ENCODE measurements at places on chromosomes 12 and 14.
A peak's percentile ranks its signal among the peaks of the same experiment; 100 is the strongest.

DNA sequence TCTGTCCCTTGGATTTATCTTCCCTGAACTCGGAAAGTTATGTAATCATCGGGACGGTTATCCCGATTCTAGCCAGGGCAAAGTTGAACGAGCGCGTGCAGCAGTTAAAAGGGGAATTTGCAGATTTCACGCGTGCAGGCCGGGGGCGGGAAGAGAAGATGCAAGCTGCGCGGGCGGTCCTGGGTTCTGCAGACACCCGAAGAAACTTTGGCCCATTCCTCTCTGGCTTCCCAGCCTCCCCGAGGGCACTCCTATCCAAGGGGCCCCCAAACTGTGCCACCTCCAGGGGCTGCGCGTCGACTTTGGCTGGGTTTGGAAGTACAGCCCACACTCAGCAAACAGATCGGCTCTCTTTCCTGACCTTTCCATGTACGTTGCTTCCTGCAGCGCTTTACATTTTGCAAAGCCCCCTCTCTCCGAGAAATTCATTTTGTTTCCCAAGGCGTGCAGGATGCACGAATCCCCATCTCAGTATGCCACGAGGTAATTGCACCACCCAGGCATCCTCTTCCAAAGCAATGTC is 941 bp upstream of the PPP1CC start:
- peak; percentile 19 for DNase-seq

DNA sequence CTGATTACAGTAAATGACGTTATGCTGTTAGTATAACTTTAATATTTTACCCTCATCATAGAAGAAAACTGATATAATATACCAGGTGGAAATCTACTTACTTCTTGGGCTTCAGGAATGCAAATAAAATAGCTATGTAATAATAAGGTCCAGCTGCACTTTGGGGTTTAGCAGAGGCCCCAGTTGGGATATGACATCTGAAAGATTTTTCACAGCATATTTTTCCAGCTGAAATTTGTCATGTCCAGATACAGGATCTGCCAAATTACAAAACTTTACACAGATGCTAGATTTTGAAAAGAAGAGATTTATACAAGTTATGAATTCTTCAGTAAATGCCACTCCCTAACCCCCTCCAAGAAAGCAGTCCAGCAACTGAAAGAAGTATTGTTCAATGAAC is 29.2 kb upstream of the DCN start:
- no peak for DNase-seq

GRCh38 chr14:29548948-29549370 is 378.7 kb downstream of the PRKD1 start:
- no peak for DNase-seq

GRCh38 chr12:42961395-42961794 is 371.8 kb upstream of the PRICKLE1 start:
- no peak for DNase-seq

DNA sequence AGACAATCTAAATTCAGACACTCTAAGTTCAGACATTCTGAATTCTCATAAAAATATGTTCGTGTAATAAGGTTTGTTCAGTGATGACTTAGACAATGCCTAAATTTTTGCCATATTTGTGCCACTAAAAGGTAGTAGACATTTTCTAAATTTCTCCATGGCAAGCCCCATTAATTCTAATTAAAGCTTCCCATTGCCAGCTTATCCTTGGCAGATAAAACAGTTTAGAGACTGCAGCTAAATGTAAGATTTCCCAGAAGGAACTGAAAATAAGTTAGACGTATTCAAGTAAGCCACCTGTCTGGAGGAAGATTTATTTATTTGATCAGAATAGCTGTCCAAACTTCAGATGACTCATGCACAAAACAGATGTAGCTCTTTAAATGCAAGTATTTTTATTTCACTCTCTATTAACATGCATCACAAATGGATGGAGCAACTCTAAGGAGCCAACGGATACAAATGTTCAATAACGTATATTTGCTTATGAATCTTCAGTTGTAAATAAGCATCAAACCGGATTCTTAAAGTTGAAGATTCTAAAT is 130.4 kb downstream of the SLC2A13 start:
- DNase-seq: no peak

DNA sequence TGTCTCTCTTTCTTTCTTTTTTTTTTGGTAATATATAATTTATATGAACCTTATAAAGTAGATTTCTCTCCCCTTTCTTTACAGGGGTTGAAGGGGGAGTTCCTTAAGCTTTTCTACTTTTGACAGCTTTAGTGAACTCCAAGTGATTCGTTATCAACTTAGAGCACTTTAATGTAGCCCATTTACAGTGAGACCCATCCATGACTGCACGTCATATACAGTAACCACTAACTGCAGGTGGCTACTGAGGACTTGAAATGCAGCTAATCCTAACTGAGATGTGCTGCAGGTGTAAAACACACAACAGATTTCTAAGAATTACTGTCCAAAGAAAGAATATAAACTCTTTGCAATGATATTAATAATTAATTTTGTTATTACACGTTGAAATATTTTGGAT is 582 bp downstream of the LRRIQ1 start:
- no peak for DNase-seq

- DNase-seq: no peak
Measured at GRCh38 chr14:68181519-68182326, 362.1 kb downstream of the RAD51B start.

DNA sequence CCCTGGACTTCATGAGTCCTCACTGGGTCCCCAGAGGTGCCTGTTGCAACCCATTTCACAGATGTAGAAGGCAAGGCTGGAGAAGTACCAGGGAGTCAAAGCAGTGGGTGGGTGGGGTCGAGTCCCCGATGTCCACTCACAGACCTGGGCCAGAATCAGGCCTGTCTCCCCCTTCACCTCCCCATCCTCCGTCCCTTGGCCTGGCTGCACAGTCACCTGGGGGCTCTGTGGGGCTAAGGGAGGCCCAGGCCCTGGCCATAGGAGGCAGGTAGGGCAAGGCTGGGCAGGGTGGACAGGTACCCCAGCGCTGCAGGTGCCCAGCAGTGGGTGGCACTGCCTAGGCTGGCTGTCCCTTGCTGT is 29.5 kb downstream of the RTL1 start:
- no peak for DNase-seq

- no peak for DNase-seq
Measured at GRCh38 chr14:97301931-97302559, 504.9 kb downstream of the VRK1 start.

DNA sequence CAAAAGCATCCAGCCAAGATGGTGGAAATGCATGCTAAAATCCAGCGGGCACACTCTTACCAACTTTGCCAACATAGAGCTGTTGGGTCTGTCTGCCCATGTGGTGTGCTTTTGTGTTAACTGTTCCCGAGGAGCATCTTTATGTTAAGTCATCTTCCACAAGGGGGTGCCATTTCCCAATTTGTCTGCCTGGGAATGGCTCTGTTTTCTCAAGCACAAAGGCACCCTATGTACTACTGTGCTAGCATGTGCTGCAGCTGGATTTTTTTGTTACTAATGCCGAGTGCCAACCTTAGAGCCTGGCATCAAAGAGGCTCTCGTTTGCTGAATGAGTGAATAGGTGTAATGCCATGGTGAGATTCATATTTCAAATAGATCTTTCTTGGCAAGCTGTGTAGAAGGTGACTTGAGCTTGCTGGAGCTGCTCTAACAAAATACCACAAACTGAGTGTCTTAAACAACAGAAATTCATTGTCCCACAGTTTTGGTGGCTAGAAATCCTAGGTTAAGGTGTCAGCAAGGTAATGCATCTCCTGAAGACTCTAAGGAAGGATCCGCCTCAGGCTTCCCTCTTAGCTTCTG is 74.3 kb downstream of the TRHDE start:
- peak; percentile 48 for DNase-seq

DNA sequence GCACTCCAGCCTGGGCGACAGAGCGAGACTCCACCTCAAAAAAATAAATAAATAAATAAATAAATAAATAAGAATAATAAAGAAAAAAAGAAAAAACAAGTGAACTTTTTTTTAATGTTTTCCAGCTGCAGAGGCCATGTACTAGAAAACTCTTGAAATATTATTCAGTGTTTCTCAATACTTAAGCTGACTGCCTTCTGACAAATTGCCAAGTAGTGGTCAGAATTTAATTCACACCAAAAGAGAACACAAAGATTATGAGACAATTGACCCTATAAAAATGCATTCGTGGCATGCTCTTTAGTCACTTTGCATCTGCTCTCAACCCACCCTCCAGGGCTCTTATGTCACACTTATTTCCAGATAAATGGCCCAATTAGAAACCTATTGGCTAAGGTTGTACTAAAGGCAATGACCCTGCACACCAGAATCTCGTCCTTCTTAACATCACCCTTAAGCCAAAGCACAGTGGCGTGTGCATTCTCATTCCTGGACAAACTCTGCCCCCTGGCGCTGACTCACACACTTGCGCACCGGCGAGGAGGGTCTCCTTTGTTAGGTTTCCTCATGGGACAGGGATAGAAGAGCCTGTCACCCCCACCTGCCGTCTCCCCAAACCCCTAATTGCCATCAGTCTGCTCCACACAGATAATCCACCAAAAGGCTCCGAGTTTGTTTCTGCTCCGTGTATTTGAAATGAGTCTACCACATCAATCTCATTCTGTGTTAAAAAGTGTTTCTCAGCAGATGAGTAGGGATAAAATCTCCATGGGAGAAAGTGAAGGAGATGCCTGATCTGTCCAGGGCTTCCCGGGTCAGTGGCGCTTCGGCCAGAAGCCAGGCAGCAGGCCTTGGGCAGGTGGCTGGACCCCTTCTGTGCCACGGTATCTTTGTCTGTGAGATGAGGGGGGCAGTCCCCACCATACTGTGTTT is 73.1 kb upstream of the CEP83 start:
- peak; percentile 84 for DNase-seq

- no peak for DNase-seq
Measured at GRCh38 chr14:60087668-60088067, 4.1 kb upstream of the PCNX4 start.

DNA sequence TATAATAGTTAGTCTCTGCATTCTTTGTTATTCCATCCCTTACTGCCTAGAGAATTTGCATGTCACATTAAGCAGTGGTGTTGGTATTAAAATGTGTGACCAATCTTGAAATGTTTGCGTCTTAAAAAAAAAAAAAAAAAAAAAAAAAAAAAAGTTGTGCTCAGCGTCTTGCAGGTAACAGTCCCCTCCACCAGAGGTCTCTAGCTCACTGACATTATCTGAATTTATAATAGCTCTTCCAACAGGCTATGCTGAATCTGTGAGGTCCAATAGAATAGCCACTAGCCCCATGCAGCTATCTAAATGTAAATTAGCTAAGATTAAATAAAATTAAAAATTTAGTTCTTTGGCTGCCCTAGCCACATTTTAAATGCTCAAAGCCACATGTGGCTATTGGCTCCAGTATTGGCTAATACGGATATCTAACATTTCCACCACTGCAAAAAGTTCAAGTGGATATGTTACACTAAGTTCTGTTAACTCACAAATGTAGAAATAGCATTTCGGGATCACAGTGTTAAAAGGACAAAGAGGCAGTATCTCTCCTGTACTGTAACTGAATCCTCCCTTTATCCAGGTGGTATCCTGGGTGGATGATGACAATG is 28.7 kb downstream of the NKX2-8 start:
- DNase-seq: no peak

DNA sequence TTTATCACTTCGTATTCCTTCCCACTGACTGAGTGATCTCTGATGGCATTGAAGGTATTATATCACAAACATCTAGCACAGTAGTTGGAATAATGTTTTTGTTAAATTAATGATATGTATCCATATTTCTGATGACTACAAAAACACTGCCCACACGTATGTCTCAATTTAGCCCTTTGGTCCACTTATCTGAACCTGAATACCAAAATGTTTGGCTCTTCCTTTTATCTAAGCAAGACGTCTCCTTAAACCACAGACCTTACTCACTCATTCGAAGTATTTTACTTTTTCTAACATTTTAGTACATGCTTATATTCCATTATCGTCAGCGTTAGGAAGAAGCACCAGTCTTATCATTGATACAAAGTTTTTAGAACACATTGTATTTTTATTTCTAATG is 126.4 kb downstream of the PIK3C2G start:
- no peak for DNase-seq

- DNase-seq: no peak
Measured at GRCh38 chr12:2582631-2583030, 212.1 kb upstream of the FKBP4 start.

- no peak for DNase-seq
Measured at GRCh38 chr14:22848351-22849164, 12.2 kb downstream of the MMP14 start.

GRCh38 chr14:70685474-70686197 is 43.9 kb downstream of the TTC9 start:
- DNase-seq: no peak

GRCh38 chr14:83470466-83470865 is 1936.8 kb upstream of the SEL1L start:
- DNase-seq: no peak

GRCh38 chr12:94329366-94329765 is 130.3 kb downstream of the CEP83 start:
- no peak for DNase-seq

GRCh38 chr12:52735816-52736632 is 32.7 kb upstream of the KRT77 start:
- DNase-seq: no peak

DNA sequence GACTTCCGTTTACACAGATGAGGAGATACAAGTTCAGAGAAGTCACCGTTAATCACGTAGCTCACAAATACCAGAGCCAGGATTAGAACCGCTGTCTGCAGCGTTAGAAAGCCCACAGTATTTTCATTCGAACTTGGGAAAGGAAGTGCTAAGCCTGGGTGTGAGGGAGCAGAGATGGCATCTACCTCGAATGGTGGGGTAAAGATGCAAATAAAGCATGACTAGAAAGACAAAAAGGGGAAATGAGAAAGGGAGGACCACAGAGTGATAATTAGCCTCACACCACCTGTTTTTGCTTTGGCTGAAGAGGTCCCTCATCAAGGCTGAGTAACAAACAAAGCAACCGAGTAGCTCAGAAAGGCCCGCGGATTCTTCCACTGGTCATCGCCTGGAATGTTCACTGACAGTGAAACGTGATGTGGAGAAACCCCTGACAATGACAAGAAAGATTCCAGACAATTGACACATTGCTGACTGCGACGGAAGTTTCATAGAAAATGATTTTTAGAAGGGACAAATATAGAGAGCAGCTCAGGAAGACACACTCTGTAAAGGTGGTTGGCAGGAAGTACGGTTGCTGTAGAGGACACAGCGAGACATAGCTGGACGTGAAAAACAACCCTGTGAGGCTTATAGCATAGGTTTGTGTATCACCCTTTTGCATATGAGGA is 31.5 kb upstream of the BHLHE41 start:
- no peak for DNase-seq

DNA sequence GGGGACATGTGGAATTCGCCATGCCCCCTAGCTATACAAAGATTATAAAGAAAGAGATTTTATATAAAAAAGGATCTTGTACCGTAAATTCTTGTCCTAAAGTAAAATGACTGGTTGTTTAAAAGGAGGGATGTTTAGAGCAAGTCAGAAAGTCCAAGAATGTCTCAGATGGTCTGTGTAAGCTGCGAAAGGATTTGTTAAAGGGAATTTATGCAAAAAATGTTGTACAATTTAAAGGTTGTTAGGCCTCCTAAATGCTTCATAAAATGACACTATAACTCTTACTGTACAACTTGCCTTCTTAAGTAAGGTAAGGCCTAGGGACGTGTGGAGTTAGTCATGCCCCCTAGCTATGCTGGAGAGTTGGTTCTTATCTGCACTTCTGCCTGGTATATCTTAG is 237.6 kb downstream of the KCNH5 start:
- DNase-seq: no peak
